Neural crest cell (in vitro differentiated cells): ENCODE measurements at places on chromosomes 16 and 17. TPM values are rescaled to one million over a fixed set of nuclear protein-coding genes. Genes with fewer than 3 reads are reported as not detected.

The TBC1D3C gene
- not detected in 2 replicates for total RNA-seq

The HSPB9 gene
- 0.16 and 0.40 TPM in 2 replicates for total RNA-seq

The STH gene
- total RNA-seq, result not detected in 2 replicates

The ALKBH5 gene
- 104 and 109 TPM in 2 replicates for total RNA-seq

The UQCRC2 gene
- 175 and 183 TPM in 2 replicates for total RNA-seq

The NPIPA1 gene
- 171 and 176 TPM in 2 replicates for total RNA-seq

The ABCA5 gene
- total RNA-seq, result 7.6 and 8.3 TPM in 2 replicates

The DPEP3 gene
- total RNA-seq, result not detected in 2 replicates

The IL17C gene
- 0.23 TPM in 1 of 2 replicates, not detected in the other for total RNA-seq

The RASD1 gene
- total RNA-seq, result 8.0 and 8.3 TPM in 2 replicates

The KRTAP4-2 gene
- not detected in 2 replicates for total RNA-seq

The KRTAP3-1 gene
- not detected in 2 replicates for total RNA-seq

- no peak for DNase-seq
Observed at GRCh38 chr17:64095144-64095882, 34.6 kb downstream of the ERN1 start.

GRCh38 chr16:56547949-56548567 lies 16.8 kb upstream of the MT4 start:
- no peak for DNase-seq

- DNase-seq, result no peak
Observed at GRCh38 chr16:71629278-71630016, 3.5 kb downstream of the MARVELD3 start.

- DNase-seq, result no peak
Observed at GRCh38 chr17:4364622-4365041, 1.8 kb downstream of the UBE2G1 start.

DNA sequence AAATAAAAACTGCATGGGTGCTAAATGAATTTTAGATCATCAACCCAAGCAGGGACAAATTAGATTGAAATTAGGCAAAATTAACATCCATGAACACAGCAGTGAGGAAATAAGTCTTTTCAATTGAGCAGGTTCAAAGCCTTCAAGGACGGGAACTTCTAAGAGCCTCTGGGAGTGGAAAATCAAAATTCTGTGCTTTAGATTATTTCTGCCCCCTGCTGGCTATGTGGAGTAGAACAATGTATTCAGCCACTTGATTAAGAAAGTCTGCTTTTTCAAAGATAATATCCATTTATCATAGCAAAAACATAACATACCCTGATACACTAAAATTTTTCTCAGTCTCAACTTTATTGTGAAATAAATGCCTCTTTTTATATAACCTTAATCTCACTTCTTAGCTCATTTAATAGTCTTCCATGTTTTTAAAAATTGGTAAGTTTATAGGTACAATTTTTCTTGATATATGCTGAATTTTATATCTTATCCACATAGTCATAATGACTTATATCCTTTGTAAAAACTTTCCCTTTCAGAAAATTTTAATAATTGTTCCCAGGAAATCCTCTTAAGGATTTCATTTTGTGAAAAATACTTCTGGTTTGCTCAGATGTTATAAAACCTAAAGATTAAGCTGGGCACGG lies 28.1 kb upstream of the NOL11 start:
- DNase-seq, result peak; percentile 62

DNA sequence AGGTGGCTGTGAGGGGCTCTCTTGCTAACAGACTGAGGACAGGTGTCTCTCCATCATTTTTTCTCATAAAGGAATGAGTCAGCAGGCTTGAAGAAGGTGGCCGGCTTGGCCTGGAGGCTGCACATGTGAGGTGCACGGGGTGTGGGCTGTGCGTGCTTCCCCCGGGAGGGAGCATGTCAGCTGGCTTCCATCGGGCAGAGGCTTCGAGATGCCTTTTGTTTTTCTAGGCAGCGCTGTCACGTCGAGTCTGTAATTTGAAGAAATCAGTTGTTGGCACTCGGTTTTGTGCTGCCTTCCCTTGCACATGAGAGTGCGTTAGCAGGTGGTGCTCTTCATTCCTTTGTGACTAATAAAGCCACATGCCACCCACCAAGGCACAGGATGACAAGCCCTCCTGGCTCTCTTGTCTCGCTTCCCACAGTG lies 89.7 kb downstream of the NPIPB11 start:
- DNase-seq, result no peak

- DNase-seq, result peak; percentile 28
Observed at GRCh38 chr16:75789237-75789636, 62.9 kb upstream of the CPHXL start.

GRCh38 chr16:88672776-88673175 lies 9.9 kb upstream of the MVD start:
- DNase-seq, result no peak

- DNase-seq, result no peak
Observed at GRCh38 chr16:19980632-19981265, 92.9 kb downstream of the GPR139 start.

GRCh38 chr17:41864498-41864835 lies 756 bp downstream of the KLHL11 start:
- no peak for DNase-seq

GRCh38 chr16:11681976-11682654 lies 13.9 kb downstream of the SNN start:
- no peak for DNase-seq

DNA sequence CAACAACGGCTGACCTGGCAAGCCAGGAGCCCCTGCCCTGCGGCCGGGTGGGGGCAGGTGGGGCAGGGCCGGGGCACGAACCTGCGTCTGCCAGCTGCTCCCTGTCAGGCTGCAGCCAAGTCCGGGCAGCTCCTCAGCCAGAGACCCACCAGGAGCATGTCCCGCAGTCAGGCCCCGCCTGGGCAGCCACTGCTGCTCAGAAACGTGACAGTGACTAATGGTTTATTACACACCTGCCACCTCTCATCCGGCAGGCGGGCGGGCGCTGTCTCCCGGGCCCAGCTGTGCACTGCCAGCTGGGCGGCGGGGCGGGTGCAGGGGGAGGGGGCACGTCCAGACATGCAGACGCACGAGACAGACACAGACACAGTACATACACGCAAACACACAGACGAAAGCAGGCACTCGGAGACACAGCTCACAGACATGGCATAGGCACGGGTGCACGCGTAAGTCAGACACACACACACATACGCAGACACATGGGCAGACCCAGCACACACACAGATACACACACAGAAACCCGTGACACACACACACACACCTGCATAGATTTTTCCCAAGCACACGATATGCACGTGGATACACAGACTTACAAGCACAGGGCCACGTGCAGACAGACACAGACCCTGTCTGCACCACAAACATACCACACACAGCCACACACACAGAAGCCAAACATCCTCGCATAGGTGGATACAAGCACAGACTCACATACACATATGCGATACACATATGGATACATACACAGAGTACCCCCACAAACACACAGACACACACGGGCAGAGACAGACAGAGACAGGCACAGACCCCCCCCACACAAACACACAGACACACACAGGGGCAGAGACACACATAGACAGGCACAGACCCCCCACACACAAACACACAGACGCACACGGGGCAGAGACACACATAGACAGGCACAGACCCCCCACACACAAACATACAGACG lies 248.3 kb upstream of the CIBAR2 start:
- no peak for DNase-seq

DNA sequence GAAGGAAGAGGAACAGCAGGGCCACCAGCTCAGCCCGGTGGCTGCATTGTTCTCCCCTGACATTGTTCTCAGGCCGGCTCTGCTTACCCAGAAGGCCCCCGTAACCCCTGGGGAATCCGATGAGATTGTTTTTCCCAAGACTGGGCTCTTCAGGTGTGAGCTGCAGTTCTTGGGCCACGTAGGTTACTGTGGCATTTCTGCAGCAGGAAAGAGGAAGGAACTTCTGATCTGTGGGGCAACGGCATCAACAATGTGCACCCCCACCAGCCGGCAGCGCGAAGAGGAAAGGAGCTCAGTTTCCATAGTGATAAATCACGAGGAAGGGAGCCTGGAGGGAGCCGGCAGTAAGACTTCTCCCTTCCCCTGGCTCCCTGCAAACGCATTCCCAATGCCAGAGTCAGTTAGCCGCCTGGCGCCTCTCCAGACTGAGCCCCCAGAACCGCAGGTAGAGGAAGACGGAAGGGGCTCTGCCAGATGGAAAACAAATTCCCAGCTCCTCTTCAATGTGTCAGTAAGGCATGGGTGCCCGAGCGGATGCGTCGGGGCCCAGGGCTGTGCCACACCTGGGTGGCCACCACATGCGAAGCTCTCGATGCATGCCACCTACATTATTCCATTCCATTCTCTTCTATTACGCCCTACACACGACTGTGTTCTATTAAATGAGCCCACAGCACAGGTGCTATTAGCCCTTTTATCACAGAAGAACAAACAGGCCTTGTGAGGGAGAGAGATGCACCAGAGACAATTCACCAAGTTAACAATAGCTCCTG lies 21.5 kb upstream of the PECAM1 start:
- peak; percentile 19 for DNase-seq

DNA sequence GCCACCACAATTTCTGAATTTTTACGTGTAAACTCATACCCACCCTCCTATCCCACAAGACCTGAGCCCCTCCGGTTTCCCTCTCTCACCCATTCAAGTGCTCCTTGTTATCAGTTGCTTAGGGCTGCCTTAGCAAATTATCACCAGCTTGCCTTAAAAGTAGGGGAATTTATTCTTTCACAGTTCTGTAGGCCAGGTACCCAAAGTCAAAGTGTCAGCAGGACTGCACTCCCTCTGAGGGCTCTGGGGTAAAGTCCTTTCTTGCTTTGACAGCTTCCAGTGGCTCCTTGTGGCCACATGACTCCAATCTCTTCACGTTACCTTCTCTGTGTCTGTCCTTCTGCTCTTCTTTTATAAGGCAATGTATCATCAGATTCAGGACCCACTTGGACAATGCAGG lies 7.9 kb upstream of the TMEM220 start:
- DNase-seq, result no peak

GRCh38 chr16:66212428-66212827 lies 154.1 kb upstream of the CDH5 start:
- no peak for DNase-seq

GRCh38 chr17:28057731-28058246 lies 15.3 kb downstream of the NLK start:
- DNase-seq, result no peak

DNA sequence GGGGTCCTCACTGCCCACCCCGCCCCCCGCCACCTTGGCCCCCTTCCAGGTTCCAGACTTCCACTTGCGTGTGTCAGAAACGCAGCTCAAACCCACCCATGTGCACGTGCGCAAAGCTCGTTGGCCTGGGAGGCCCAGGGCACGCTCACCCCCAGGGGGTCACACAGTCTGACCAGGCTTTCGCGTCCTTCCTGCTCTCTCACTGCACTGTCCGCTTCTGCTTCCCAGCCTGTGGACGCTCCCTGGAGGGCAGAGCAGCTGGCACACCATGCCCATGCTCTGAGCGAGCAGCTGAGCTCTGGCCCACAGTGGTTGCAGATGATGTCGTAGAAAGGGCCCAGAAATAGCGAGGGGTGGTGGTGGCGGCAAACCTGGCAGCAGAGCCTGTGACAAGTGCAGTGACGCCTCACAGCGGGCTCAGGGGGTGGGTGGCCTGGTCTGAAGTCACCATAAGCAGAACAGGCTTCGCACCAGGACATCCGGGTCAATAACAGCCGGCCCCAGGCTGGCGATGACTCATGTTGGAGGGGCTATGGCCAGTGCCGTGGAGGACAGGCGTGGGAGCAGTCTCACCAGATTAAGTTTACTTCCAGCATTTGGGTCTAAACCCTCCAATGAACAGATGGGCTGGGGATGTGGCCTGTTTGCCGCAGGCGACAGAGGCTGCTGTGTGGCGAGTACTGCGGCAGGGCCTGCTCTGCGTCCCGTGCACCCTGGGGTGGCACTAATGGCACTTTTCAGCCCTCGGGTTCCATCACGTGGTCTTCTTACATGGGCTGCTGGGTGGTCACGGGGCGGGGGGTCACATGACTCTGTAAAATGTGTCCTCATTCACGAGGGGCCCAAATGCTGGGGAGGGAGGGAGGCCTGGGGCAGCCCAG lies 49.0 kb downstream of the NT5M start:
- no peak for DNase-seq

GRCh38 chr17:17872547-17873345 lies 36.0 kb upstream of the SREBF1 start:
- no peak for DNase-seq

- no peak for DNase-seq
Observed at GRCh38 chr17:60173304-60173819, 23.6 kb downstream of the CA4 start.

DNA sequence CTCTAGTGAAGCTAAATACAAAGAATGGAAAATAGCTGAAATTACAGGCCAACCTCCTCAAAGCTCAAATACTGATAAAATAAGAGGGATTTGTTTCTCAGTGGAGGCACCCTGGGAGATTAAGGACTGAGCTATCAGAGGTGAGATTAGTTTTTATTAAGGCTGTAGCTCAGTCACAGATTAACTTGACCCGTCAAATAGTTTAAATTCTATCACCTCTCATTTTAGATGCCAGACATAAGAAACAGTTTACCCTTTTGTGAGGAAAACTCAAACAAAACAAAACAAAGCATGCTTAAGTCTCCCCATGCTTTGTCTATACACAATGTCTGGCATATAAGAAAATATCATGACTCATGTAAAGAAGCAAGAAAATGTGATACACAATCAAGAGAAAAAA lies 208.3 kb upstream of the PMFBP1 start:
- no peak for DNase-seq

DNA sequence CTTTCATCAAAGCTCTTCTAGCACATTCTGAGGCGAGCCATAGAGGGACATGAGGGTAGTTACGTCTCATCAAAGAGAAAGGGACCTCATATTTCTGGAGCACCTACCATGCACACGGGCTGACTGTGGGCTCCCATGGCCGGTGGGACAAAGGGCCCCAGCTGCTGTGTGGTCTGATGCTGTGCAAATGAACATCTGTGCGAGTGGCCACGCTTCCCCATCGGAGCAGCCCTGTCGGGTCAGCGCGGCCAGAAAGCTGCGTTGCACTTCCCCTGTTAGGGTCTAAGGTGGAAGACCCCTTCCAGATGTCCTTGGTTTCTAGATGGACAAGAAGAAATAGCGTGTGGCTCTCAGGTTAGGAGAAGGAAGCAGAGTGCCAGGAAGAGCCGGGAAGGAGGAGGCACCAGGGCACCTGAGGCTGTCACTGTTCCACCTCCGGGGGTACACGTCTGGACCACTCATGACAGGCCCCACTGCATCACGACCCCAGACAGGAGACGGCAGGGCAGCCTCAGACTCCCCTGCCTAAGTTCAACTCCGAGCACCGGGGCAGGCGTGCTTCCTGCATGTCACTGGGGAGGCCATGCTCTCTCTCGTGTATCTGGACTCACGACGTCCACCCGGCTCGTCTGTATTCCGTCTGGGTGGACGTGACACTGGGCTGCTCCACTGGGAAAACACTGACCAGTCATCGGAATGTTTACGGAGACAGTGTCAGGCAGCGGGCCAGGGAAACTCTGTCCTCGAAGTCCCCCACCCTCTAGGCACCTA lies 8.5 kb upstream of the BAIAP2 start:
- no peak for DNase-seq

- no peak for DNase-seq
Observed at GRCh38 chr17:1847191-1847590, 17.4 kb downstream of the RPA1 start.

GRCh38 chr16:24875466-24875865 lies 29.7 kb downstream of the SLC5A11 start:
- no peak for DNase-seq
